Posterior vena cava (tissue), 2 donors: ENCODE measurements at places on chromosomes 16 and 17.

DNA sequence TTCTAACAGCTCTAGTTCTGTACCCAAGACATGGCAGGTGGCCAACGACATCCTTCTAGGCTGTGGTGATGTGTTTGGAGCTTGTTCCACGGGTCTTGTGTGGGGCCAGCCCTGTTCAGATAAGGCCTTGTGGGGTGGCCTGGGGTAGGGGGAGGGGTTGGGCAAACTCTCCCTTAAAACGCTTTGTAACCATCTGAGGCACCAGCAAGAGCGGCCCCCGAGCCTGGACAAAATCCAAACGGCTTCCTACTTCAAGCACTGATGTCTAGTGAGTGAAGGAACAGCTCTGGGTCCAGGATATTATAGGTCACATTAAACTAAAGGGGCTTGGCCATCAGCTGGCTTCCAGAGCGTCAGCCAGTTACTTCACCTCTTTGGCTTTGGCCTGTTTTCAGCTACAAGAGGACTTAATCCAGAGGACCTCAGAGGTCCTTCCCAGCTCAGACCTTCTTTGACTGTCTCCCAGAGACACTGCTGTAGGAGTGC is 11.9 kb downstream of the SERPINF1 start:
- no peak for DNase-seq

DNA sequence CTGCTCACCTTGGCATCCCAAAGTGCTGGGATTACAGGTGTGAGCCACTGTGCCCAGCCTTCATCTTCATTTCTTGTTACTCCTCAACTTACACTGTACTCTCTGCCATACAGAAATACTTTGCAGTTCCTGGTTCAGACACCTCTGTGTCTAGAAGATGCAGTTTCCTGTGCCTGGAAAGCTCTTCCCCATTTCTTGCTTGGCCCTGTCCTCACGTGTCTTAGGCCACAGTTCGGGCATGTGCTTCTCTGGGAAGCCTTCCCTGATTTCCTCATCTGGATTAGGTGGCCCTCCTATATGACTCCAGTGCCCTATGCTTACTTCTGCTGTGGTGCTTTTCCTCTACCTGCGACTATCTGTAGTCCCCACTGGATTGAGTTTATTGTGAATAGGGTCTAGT is 26.5 kb upstream of the CDR2 start:
- DNase-seq: no peak

- peak; percentile 44 for DNase-seq
These were observed 12.2 kb upstream of the FOXJ1 start for GRCh38 chr17:76153202-76153601.

DNA sequence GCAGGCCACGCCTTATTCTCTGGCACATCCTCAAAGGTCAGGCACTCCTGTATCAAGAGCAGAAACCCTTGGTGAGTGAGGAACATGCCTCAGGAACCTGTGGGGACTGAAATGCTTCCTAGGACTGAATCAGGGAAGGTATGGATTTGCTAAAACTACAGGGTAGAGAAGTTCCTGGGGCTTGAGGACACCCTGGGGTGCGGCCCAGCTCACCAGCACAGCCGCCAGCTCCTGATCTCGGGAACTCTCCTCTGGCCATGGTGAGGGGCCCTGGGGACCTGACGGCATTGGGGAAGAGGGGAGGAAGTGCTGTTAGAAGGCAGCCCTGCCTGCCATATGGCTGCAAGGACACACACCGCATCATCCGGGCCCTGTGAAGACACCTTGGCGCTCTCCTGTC is 7.5 kb downstream of the ZSCAN10 start:
- DNase-seq: no peak

GRCh38 chr17:75267411-75268232 is 3.4 kb downstream of the MIF4GD start:
- DNase-seq: no peak

- DNase-seq: no peak
These were observed 199.4 kb downstream of the TANC2 start for GRCh38 chr17:63165400-63165799.

GRCh38 chr17:69450918-69451317 is 36.4 kb downstream of the MAP2K6 start:
- no peak for DNase-seq

GRCh38 chr17:6936370-6937028 is 59.4 kb upstream of the ALOX12 start:
- no peak for DNase-seq

GRCh38 chr16:77928096-77928495 is 94.3 kb upstream of the CLEC3A start:
- no peak for DNase-seq

DNA sequence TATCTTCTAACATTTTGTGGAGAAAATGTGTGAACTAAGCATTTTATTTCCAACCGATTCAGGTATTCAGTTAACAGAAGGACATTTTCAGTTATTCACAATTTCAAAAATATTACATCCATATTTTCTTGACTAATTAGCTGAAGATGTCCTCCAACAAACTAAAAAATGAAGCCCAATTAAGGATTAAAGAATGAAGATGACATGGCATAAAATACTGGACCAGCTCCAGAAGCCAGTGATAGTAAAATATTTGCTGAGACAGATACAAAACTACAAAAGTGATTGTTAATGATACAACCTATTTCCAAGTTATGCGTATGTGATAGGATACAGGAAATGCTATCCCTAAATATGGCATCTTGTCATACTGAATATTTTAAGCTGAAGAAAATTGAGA is 48.6 kb downstream of the PMP22 start:
- DNase-seq: no peak

DNA sequence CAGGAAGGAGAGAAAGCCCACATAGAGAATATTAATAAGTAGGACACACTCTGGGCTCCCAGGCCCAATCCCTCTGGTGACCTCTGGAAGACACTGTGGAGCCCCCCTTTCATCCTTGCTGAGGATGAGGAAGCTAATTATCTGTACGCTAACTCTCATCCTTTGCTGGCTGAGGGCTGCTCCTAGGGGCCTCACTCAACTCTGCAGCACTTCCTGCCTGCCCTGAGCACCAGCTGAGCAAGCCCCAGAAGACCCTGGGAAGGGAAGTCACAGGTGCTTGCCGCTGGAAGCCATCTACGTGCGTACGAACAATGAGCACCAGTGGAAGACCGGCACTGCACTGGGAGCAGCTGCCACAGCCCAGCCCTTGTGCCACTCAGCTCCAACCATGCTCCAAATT is 145.8 kb upstream of the CDH5 start:
- no peak for DNase-seq

GRCh38 chr16:19393226-19394111 is 24.2 kb upstream of the TMC5 start:
- no peak for DNase-seq

DNA sequence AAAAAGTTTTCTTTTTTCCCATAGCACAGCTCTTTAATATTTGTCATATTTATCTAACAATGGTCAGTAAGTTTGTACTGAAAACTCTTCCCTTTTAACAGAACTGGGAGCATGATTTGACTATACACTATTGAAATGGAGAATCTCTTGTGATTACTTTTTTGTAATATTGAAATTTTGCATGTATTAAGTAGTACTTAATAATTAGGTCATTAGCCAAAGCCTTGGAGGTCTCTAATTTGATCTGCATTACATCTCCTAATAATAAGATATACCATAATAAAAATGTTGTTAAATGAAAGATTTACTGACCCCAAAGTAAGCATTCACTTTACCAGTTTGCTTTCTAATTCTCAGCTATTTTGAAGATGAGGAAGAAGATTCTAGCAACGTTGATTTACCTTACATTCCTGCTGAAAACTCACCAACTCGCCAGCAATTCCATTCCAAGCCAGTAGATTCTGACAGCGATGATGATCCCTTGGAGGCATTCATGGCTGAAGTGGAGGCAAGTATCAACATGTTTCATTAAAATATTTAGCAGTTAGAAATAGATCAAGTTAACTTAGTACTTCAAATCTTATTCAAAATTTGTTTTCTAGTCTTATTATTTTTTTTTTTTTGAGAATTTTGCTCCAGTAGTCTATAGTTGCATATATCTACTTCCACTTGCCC is 18.2 kb downstream of the DDX42 start:
- DNase-seq: no peak

DNA sequence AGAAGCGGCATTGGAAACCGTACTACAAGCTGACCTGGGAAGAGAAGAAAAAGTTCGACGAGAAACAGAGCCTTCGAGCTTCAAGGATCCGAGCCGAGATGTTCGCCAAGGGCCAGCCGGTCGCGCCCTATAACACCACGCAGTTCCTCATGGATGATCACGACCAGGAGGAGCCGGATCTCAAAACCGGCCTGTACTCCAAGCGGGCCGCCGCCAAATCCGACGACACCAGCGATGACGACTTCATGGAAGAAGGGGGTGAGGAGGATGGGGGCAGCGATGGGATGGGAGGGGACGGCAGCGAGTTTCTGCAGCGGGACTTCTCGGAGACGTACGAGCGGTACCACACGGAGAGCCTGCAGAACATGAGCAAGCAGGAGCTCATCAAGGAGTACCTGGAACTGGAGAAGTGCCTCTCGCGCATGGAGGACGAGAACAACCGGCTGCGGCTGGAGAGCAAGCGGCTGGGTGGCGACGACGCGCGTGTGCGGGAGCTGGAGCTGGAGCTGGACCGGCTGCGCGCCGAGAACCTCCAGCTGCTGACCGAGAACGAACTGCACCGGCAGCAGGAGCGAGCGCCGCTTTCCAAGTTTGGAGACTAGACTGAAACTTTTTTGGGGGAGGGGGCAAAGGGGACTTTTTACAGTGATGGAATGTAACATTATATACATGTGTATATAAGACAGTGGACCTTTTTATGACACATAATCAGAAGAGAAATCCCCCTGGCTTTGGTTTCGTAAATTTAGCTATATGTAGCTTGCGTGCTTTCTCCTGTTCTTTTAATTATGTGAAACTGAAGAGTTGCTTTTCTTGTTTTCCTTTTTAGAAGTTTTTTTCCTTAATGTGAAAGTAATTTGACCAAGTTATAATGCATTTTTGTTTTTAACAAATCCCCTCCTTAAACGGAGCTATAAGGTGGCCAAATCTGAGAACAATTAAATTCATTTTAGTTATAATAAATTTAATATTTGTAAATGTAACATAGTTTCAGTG is 1.7 kb downstream of the HEXIM1 start:
- DNase-seq: peak; percentile 93

- no peak for DNase-seq
These were observed 93.0 kb downstream of the UTP18 start for GRCh38 chr17:51353296-51353695.

DNA sequence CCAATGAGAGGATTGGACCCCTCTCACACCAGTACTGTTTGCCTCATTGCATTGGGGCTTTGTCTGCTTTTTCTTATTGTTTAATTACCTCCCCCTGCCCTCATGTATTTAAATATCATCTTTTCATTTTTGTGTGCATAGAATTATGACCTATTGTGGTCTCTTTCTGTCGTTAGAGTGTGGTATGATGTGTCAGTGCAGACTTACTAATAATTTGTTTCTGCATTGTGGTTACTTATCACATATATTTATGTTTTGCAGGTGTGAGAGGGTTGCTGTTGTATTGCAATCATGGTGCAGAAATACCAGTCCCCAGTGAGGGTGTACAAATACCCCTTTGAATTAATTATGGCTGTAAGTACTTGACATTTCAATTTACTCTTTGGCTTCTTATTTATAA is 2.5 kb downstream of the SEC14L1 start:
- no peak for DNase-seq

DNA sequence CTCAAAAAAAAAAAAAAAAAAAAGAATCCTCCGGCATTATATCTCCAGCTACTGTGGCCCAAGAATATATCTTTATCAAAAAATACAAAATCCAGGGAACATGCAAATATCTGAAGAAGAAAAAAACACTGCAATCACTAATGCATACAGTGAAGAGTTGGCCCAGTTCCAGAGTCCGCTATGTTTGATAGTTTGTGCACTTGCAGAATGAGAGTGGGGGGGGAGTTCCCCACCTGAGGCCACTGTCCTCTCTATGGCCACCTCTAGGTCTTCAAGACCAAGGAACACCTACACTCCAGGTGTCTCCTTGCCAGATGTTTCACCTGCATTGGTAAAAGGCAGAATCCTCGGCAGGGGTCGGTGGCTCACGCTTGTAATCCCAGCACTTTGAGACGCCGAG is 4.0 kb downstream of the ZNF785 start:
- DNase-seq: no peak

DNA sequence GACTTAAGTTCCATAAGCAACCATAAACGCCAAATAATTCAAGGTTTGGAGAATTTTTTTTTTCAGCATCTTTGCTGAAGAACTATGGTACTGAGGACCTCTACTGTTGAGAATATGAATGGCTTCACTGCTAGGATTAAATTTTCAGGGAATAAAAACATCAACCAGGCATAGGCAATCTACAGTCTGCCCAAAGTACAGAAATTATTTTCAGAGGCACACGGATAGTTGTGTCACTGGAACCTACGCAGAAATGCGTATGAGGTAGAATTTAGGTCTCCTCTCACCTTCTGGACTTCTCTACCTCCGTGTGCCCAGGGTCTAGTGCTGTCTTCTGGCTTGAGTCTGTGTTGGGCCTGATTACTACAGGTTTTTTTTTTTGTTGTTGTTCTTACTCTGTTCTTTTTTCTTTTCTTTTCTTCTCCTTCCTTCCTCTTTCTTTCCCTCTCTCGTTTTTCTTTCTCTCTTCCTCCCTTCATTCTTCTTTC is 39.7 kb downstream of the NACA2 start:
- no peak for DNase-seq

DNA sequence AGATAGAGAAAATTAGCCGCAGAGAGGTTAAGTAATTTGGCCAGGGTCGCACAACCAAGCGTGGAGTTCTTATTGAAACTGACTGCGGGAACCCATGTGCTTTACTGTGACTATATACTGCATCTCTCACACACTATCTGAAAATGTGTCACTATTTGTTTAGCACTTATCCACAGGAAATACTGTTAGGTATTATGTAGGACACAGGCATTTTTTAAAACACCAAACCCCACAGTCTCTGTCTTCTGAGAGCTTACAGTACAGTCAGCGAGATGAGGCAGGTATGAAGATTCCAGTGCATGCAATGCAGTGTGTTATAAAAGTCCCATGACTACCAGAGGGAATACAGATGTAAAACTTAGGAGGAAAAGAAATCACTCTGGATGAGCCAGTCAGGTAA is 11.3 kb downstream of the RBL2 start:
- no peak for DNase-seq

GRCh38 chr17:2137342-2138098 is 82.6 kb downstream of the HIC1 start:
- DNase-seq: no peak

DNA sequence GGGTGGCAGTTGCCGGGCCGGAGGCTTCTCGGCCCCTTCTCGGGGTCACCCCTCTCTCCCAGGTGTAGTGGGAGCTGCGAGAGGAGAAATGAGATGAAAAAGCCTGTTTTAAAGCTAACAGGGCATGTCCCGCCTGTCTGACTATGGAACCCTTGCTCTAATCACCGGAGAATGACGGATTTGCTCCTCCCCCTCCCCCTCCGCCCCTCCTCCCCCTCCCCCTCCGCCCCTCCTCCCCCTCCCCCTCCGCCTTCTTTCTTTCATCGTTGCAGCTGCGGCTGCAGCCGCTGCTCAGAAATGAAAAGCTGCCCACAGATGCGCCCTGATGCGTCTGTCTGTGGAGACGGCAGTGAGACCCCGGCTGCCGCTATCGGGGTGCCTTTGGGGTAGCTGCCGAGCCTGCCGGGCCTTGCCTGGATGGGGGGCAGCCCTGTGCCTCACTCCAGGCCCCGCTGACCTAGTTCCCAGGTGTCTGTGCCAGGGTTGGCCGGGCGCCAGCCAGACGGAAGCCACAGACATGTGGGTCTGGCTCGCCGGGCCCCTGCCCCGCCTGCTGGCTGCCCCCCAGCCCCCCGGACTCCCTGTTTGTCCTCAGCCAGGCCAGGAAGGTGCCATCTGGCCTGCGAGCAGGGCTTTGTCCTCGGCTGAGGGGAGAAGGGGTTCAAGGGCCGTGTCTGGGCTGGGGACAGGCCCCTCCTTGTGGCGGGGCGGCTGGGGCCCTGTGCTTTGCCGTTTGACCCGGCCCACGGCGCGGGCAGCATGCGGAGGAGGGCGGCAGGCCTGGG is 37.7 kb downstream of the GINS2 start:
- no peak for DNase-seq
